T-helper 17 cell (primary cell): ENCODE measurements at places on chromosomes 5 and 9. TPM values are rescaled to one million over a fixed set of nuclear protein-coding genes. Genes with fewer than 3 reads are reported as not detected.

The SKIC3 gene
- total RNA-seq, result 90.2 TPM

- no peak for DNase-seq
Measured at GRCh38 chr5:69516769-69517168, 24.2 kb downstream of the OCLN start.

DNA sequence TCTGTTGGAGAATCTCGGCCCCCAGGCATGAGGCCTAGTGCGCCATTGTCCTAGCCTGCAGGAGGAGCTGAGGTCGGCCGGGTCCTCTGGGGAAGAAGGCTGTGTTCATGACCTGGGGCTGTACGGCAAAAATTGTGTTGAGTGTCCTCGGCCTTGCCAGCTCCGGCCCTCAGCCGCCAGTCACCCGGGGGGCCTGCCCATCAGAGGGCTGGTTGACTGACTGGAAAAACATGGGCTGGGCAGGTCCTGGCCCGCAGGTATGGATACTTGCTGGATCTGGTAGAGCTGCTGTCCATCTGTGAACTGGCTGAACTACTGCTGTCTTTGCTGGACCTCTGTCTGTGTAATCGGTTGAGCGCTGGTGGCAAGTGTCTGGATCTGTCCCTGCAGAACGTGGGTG is 136.7 kb upstream of the GAS1 start:
- no peak for DNase-seq

GRCh38 chr5:16750445-16750844 is 133.6 kb upstream of the RETREG1 start:
- no peak for DNase-seq

The NUTM2G gene
- not detected for total RNA-seq

DNA sequence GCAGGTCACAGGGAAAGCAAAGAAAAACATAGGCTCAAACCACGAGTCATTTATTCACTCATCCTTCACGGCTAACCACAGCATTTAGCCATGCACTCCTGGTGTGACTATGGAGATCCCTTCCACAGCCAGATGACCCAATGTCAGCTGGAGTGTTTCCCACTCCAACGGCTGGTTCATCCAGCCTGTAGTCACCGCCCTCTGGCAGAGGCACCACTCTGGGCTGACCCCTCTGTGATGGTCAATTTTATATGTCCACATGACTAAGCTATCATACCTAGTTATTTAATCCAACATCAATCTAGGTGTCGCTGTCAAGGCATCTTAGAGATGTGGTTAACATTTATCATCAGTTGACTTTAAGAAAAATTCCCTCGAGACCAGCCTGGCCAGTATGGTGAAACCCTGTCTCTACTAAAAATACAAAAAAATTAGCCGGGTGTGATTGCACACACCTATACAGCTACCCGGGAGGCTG is 9.5 kb upstream of the PHF19 start:
- no peak for DNase-seq

GRCh38 chr9:112831969-112832368 is 58.7 kb downstream of the SLC46A2 start:
- no peak for DNase-seq

DNA sequence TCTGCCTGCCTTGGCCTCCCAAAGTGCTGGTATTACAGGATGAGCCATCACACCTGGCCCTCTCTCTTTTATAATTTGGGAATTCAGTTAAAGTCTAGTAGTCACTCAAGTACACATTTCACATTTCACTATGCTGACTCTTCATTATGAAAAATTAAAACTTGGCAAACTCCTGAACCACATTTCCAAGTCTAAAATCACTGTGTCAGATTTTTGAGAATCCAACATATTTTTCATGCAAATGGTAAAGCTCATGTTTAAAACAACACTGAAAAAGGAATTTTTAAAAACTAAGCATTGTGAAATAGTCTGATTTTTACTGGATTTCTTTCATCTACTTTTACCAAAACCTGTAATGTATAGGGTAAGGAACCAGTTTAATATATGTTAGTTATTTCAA is 92.3 kb downstream of the SVEP1 start:
- DNase-seq, result no peak

DNA sequence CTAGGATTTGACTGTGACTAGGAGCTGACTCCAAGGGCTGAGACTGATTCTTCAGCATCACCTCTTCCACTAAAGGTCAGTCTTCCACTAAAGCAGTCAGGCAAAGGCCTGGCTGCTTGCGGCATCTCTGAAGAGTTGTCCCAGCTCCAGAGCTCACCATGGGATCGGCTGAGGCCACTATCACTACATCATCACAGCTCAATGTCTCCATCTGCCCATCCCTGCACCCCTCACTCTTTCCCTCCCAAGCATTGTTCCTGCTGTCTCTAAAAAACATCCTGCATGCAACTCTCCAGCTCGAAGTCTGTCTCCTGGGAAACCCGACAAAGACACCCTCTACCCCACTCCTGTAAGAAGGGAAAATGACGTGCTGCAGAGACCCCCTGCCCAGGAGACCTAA is 15.5 kb upstream of the WWC1 start:
- DNase-seq, result no peak

The PCAT7 gene
- total RNA-seq, result not detected

DNA sequence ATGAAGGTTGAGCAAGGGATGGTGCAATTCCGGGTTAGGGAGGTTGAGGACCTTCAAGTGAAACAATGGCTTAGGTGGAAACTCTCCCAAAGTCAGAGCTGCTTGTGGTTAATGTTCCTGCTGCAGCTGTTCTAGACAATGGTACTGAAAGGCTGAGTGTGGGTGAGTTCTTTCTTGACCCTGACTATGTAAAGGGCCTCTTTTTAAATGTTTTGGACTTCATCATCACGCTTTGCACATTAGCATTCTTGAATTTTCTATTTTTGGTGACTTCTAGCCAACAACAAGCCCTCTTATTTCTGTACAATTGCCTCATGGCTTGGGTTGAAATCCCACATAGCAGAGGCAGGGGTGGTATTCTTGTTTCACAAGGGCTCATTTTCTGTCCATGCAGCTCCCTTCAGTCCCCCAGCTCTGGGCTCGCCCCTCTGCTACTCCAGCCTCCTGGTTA is 136.3 kb upstream of the ANKRD55 start:
- no peak for DNase-seq

DNA sequence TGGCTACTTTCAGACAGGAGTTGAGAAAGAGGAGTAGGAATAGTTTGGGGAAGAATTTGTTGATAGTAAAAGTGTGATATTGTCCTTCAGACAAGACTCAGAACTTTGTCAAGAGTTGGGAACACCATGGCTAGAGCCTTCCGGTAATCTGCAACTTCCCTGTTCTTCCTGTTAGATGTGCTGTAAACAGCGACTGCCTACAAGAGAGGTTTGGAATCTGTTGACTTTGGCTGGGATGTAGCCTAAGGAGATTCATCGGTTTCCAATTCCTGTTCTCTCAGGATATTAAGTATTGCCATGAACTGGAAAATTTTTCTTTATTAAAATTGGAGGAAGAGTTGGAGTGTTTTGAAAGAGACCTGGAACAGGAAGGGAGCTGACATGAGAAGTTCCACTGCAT is 43.9 kb downstream of the ARHGAP26 start:
- DNase-seq, result no peak

DNA sequence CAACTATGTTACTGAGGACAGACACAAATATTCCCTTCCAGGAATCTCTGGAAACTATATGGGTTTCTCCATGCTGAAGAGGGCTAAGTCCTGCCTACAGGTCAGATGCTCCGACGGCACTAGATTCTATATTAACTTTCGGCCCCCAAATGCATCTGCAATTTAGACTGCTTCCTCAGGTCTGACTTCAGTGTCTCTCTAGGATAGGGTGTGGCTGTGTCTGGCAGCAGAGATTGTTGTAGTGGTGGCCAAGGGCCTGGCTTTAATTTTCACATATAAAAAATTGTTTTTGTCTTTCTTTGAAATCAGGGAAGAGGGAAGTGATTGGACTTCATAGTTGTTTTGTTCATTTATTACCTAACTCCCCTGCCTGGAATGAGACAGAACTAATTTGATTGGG is 101.8 kb downstream of the PJA2 start:
- DNase-seq, result no peak

The LCN9 gene
- total RNA-seq, result not detected

DNA sequence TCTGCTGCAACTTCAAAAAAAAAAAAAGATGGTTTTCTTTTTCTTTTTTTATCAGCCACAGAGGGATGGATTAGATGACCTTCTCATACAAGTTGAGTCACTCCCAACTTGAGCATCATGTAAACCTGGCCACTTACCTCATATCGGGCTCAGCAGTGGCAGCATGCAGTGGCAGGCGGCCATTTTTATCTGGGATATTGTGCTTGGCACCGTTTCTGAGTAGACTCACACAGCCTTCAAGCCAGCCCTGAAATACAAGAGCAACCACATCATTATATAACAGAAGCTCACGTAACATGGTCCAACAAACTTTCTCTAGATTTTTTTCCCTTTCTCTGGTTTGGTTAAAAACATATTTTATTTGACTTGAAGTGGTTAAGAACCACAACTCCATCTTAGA is 62.6 kb downstream of the ANKRD55 start:
- no peak for DNase-seq

DNA sequence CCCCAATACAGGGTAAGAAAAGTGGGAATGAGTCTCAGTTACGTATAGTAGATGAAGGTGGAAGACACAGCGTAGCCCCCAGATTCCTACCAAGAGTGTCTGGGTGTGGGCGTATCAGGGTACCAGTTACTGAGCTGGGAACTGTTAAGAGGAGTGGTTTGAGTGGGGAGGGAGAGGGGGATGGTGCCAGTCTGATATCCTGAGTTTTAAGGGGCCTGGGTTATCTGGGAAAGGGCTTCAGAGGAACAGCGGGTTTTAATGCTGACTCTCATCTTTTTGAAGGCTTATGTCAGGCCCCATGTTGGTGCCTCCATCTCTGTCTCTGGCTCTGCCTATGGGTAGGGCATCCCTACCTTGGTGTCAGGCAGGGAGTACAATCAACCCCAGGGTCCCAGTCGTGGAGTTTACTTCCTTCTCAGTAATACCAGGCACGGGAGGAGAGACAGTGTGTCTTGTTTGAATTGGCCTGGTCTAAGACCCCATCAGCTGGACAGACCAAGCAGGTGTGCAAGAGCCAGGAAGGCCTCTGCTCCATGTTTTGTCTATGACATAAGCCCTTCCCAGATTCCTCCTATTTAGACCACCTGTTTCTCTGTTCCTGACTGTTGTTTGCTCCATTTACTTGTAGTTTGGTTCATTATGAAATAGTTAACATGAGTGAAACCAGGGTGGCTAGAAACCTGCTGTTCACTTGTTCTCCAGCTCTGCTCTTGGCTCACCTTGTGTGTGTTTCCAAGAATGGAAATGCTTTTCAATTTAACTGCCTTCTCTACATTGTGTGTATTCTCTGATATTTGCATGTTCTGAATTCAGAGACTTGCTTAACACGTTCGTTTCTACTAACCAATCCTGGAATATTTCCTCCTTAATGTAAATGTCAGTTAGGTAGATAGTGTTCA is 125.6 kb downstream of the DAB2IP start:
- no peak for DNase-seq

DNA sequence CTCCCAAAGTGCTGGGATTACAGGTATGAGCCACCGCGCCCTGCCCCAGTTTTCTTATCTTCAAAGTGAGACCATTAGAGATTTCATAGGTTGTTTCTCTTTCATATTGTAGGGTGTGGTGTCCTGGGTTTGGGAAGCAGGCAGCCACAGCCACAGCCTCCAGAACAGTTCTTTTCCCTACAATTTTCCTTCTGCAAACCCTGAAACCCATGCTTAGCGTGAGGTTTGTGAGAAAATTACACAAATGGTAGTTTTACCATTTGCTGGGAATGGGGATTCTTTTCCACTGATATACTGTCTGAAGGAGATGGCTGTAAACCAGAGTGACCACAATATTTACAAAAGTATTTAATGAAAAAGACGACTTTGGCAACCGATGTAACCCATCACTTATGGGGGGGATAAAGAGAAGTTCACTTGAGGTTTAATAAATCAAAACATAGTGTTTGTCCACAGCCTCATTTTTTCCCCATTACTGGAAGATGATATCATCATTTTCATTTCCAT is 26.7 kb upstream of the ECM2 start:
- no peak for DNase-seq
